ENCODE measurements at places on chromosomes 1 and 21.

DNA sequence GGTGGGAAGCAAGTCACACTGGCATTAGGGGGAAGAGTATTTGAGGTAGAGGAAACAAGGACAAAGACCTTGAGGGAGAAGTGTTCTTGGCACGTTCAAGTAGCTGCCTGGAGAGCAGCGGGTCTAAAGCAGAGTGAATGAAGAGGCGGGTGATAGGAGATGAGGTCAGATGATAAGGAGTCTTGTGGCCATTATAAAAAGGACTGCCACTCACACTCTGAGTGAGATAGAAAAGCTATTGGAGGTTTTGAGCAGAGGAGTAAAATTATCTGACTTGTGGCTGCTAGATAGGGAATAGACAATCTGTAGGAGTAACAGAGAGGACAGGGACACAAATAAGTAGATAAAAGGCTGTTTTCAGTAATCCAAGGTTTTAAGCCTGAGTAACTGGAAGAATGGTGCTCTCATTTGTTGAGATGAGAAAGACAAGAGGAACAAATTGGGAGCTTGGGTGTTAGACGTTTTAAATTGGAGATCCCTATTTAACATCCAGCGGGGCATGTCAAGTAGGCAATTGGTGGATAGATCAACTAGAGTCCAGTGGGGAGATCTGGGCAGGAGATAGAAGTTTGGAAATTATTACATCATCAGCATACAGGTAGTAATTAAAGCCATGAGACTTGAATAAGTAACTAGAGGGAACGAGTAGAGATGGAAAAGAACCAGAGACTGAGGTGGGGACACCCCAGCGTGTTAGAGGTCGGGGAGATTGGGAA is 43.7 kb downstream of the HENMT1 start:
- no peak for DNase-seq

DNA sequence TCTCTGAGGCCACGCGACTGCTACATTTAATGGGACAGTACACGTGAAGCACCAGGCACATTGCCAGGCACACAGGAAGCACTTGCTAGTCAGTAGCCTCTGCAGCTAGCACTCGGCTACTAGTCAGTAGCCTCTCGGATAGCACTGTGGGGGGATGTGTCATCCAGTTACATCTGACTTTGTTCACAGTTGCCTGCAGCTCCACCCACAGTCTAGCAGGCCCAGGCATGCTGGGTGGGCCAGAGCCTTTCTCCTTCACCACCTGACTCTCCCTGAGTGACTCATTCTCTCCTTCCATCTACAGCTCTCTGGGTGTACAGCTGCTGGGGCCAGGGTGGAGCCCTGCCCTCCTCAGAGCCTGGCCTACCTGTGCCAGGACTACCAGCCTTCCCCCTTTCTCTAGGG is 51.5 kb downstream of the PTPRF start:
- no peak for DNase-seq

- DNase-seq = no peak
These were observed 484.2 kb downstream of the SIPA1L2 start for GRCh38 chr1:232145768-232146167.

DNA sequence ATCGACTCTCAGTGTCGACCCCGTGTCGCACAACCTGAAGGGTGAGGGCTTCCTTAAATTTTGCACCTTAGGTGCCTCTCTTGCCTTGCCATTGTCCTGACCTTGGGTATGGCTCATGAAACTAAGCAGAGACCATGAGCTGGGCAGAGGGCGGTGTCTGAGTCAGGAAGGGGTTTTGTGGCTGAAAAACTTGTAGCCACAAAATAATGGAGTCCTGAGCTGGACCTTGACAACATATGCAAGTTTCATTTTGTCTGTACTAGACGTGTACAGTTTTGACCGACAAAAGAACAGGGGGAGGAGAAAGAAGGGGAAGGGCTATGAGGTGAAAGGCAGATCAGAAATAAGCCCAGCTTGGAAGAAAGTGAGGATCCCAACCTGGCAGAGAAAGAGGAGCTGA is 8.3 kb upstream of the RUNX1 start:
- no peak for DNase-seq

DNA sequence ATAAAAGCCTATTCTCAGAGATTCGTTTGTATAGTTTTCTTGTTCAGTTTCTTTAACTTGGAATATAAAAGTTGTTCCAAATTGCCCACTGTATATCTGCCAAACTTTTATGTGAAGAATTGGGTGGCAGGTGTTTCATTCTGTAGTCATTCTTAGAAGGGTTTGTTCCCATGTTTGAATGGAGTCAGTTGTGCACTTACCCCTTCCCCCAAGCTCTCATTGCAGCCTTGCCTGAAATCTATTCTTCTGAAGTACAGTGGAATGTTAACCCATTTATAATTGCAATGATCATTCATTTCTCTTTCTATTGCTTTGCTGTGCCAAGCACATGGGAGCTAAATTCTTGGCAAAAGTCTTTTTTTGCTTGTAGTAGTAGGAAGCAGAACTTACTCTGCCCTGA is 375.3 kb upstream of the C1orf87 start:
- DNase-seq = no peak
